Stimulated activated CD4-positive, alpha-beta T cell treated with anti-CD3 and anti-CD28 coated beads, Interleukin-1b, Interleukin-23, amount 100 ng/mL, for 1 hour (primary cell): ENCODE measurements at places on chromosomes 2 and 18.

DNA sequence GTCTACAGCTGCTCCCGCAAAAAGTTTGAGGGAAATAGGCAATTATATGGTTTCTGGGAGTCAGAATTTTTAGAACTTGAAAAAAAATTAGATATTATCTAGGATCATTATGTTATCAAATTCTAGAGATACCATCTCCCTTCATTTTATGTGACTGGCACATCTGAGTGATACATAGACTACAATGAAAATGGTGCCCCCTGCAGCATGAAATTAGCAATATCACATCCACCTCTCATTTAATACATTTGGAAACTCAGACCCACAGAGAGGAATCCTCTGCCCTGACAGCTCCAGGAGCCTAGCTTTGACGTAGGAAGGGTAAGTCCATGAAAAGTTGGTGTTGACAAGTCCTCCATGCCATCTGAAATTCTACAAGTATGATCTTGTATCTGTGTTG is 381.6 kb downstream of the SUCLG1 start:
- no peak for DNase-seq

DNA sequence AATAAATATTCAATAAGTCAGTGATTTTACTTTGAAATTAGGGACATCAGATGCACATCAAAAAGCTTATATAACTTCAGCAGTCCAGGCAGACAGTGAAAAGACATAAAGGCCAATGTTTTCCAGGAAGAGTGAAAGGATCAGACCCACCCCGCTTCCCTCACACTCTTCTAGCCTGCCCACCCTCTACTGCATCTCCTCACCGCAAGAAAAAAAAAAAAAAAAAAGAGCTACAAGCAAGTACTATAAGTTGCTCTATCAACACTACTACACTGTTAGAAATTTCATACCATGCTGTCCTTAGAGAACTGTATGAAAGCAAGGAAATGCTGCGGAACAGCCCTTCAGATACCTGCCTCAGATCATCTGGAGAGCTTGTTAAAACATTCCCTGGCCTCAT is 240.8 kb downstream of the ZEB2 start:
- DNase-seq: no peak

DNA sequence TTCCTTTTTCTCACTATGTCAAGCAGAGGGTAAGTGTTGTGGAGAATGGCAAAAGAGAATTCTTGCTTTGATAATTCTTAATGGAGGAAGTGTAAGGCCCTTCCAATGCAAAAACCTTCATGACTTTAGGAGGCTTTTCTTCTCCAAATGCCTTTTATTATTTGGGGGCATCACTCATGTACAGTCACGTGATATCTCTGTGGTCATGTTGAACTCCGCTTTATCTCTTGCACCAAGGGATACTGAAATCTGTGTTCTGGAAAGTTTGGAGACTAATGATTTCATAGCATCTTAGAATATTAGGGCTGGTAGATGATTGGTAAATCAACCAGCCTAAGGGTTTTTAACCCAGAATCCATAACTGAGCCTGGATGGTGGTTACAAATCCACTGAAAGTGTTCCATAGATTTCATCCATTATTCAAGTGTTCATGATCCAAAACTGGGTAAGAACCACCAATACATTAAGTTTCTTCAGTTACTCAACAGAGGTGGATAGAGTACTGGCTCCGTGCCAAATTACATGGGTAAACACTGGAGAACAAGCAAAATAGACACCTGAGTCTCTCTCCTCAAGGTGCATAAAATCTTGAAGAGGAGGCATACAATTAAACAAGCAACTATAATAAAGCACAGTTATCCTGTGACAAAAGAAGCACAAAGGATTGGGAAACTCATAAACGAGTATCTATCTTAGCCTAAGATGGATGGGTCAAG is 169.6 kb upstream of the EPHA4 start:
- no peak for DNase-seq

GRCh38 chr18:50006470-50007046 is 188.4 kb downstream of the MYO5B start:
- no peak for DNase-seq

GRCh38 chr18:48017635-48018034 is 87.2 kb upstream of the SMAD2 start:
- no peak for DNase-seq

DNA sequence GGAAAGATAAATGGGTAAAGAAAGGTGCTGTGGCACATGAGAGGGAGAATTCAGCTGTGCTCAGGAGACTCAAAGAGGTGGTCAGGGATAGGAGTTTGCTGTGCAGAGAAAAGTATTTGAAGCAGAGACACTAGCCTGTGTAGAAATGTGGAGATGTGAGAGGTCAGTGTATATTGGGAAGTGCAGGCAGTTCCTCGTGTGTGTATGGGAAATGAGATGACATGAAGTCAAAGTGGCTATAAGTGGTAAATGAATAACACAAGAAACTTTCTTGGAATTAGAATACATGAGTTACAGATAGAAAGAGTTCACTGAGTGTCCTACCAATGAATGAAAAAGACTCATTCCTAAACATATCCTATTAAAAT is 11.6 kb downstream of the MAP3K20 start:
- DNase-seq: no peak

GRCh38 chr18:58887613-58887963 is 22.9 kb downstream of the ZNF532 start:
- DNase-seq: no peak

DNA sequence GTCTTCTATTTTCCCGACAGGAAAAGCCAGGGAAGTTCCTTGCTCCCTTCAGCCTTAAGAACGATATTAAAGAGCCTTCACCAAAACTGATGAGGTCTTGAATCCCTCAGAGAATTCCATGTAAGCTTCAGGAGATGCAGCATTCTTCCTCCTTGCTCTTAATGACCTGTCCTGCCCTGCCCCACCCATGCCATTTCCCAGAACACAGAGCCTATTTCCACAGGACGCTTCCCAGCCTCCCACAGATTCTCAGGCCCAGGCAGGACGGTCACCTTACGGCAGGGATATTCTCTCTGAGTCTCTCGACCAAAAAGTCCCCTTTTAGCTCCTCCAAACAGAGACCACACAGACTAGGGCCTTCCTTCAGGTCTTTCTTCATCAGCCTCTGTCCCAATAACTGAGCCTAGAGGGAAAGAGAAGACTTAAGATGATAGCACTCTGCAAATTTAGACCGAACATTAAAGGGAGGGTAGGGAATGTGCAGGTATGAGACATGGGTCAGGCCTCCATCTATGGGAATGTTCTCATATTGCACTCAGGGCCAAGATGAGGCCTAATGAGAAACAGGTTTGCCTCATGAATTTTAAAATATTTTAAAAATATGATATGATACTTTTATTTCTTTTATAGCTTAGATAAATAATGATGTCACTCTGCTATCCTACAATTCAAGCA is 62.1 kb downstream of the COBLL1 start:
- no peak for DNase-seq

- no peak for DNase-seq
Measured at GRCh38 chr2:66547887-66548286, 113.0 kb downstream of the MEIS1 start.

DNA sequence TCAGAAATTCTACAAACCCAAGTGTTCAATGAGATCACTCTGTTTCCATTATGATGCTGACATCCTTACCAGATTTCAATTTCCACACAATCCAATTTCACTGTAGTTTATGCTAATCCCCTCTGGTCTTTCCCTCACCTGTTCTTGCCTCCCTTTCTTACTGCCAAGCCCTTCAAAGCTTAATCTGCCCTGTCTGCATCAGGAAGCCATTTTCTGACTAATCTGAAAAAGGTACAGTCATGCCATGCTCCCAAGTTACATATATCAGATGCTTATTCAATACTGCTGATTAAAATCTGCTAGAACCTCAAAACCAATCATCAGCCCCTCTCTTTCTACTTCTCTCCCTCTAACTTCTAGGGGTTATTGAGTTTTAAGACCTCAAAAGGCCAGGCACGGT is 8.9 kb downstream of the KRTCAP3 start:
- no peak for DNase-seq

- DNase-seq: no peak
Measured at GRCh38 chr2:74544634-74545033, 9.1 kb downstream of the LOXL3 start.

DNA sequence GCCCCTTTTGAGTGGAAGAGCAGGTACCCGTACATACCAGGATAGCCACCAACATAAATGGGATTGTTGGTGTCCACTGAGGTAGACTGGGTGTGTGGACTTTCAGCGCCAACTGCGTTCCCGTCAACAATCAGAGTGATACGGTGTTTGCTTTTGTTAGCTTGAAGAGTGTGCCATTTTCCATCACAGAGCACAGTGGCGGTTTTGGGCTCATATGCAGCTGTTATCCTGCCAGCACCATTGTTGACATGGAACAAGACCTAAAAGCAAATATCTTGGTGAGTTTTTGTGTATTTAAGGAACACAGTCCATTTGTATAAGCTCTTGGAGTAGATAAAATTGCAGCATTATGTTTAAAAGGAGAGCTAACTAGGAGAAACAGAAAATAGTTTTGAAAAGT is 174.5 kb downstream of the LAMA1 start:
- no peak for DNase-seq

- no peak for DNase-seq
Measured at GRCh38 chr2:101986376-101986775, 5.4 kb upstream of the IL1R2 start.

- no peak for DNase-seq
Measured at GRCh38 chr2:237669283-237669627, 41.9 kb downstream of the LRRFIP1 start.

DNA sequence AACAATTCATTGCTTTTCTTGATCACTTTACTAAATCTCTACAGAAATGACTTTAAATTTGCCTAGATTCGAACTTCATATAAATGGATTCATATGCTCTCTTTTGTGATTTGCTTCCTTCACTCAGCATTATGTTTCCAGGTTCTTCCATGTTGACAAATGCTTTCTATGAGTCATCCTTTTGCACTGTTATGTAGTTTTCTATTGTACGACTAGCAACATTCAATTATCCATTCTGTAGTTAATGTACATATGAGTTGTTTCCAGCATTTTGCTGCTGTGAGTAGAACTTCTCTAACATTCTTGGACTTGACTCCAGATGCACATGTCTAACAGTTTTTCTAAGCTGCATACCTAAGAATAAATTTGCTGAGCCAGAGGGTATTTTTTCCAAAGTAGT is 66.5 kb upstream of the NEUROD1 start:
- DNase-seq: no peak

DNA sequence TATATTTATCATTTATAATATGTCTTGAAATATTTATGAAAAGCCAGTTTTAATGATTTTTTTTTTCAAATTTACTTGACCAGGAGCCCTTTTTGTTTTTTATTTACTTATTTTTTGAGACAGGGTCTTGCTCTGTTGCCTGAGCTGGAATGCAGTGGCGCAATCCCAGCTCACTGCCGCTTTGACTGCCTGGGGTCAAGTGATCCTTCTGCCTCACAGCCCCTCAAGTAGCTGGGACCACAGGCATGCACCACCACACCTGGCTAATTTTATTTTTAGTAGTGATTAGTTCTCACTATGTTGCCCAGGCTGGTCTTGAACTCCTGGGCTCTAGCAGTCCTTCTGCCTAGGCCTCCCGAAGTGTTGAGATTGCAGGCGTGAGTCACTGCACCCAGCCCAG is 5.7 kb downstream of the EPB41L5 start:
- DNase-seq: no peak

DNA sequence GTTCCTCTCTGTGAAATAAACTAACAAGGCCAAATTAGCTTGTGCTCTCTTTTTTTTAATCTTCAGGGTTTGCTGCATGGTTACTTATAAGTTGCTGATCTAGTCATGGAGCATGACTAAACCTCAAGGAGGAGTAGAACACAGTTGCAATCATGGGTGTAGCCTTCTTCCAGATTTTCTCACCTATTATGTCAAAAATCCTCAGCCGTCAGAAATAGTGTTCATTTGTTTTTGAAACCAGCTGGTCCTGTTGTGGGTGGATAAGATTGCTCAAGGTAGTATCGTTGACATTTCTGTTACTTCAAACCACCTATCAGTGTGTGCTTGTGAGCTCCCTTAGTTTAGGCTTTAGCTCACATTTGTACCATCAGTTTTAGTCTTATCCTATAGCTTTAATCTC is 11.2 kb downstream of the RELCH start:
- no peak for DNase-seq

GRCh38 chr18:60228609-60229595 is 143.7 kb downstream of the MC4R start:
- no peak for DNase-seq

GRCh38 chr2:238170386-238171071 is 11.8 kb downstream of the ERFE start:
- no peak for DNase-seq

GRCh38 chr2:138155304-138155703 is 191.0 kb downstream of the HNMT start:
- DNase-seq: no peak

GRCh38 chr18:47931718-47932103 is 1.3 kb upstream of the SMAD2 start:
- no peak for DNase-seq

- no peak for DNase-seq
Measured at GRCh38 chr18:11948852-11949523, 32.3 kb upstream of the IMPA2 start.

- DNase-seq: no peak
Measured at GRCh38 chr2:23390152-23390551, 5.2 kb downstream of the KLHL29 start.

DNA sequence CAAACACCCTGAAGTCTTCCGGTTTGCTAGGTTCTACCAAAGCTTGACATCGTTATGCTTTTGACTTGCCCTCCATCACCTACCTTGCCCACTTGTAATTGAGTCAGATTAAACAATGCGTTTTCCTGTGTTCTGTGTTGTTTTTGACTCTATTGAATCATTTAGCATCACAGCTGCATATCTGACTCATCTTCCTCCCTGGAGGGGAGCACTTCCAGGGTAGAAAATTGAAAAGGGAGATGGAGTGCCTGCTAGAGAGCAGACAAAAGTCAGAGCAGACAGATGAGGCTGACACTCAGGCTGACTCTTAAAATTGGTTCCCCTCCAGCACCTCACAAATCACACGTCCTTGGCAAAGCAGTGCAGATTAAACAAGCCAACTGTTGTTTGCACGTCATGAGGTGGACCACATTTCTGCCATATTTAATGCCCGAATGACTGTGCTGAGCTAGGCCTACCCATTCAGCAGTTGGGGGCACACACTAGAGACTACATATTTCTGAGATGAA is 2.2 kb downstream of the MPP4 start:
- DNase-seq: no peak

GRCh38 chr2:14094592-14094991 is 537.9 kb upstream of the LRATD1 start:
- no peak for DNase-seq

GRCh38 chr2:159226059-159226461 is 60.4 kb downstream of the WDSUB1 start:
- DNase-seq: no peak

DNA sequence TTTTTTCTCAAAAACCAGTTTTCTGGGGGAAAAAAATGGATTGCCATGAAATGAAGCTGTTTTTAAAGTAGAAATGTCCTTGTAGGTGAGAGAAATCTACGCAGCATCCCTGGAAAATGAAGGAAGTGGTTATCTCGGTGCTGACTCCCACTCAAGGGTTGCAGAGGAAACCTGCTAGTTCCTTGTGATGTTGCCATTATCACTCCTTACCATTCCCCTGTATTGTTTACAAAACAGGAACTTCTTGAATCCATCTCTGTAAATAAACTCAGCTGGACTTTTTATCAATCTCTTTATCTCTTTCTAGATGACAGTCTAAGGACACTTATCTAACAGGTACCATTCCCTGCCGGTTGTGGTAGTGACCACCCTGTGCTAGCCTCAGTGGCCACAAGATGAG is 61.2 kb downstream of the FEZ2 start:
- DNase-seq: no peak

GRCh38 chr18:55999641-56000040 is 411.6 kb upstream of the TCF4 start:
- no peak for DNase-seq
